ENCODE measurements at places on chromosomes 2 and 18. TPM values are rescaled to one million over a fixed set of nuclear protein-coding genes. Genes with fewer than 3 reads are reported as not detected.

CAPN13 gene
- total RNA-seq = not detected

STON1 gene
- 35.1 TPM for total RNA-seq

MAPK4 gene
- 1.9 TPM for total RNA-seq

SCN2A gene
- 2.2 TPM for total RNA-seq

IL36A gene
- not detected for total RNA-seq

RTP5 gene
- total RNA-seq = not detected

CRYGD gene
- not detected for total RNA-seq

DNA sequence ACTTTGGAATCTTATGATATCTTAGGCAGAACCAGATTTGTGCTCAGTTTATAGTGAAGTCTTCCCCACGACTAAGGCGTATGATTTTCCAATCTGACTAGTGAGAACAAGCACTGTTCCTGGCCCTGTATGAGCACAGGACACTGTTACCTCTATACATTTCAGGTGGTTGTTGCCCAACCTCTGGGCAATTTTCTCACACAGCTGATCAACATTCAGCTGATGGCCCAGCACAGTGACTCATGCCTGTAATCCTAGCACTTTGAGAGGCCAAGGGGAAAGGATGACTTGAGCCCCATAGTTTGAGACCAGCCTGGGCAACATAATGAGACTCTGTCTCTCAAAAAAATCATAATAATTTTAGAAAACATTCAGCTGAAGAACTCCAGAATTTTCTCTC lies 119.5 kb downstream of the ASXL3 start:
- DNase-seq = no peak

DNA sequence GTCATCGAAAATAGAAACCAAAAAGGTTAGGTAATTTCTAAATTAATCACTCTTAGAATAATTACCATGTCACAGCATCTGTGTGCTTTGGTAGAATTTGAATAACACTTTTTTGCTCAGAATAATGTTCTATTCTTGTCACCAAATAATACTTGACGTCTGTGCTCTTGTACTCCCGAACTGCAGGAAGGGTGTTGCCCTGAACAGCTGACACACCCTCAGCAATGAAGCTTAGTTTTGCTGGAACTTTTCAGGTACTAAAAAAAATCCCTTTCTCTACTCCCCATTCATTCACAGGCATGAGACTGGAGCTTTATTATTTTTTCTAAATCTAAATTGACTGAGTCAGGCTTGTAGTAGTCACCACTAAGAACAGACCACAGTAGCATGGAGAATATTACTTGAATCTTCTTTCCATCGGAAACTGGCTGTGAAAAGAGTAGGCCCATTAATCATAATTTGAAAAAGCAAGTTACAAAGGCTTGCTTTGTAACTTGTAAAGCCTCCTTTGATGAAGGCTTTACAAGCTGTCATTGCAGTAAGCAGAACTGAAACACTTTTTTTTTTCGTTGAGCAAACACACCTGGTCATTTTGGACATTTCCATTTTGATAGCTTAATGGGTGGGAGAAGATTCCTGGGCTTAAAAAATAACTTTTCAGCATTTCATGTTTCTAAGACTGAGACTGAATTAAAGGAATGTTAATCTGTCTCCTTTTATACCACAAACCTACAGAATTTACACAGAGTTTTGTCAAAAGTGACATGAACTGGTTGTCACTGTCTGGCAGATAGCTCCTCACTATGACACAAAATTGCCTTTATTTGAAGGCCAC lies 70.3 kb upstream of the PELI1 start:
- DNase-seq = no peak

GRCh38 chr2:41180387-41180786 lies 728.5 kb upstream of the SLC8A1 start:
- no peak for DNase-seq

GRCh38 chr18:62026586-62026985 lies 133.8 kb upstream of the RNF152 start:
- no peak for DNase-seq

- DNase-seq = peak; percentile 52
These were observed at the start of gene CYP1B1 for GRCh38 chr2:38075507-38076151. Gene CYP1B1, minus strand, starts transcription at chr2:38076151. Its CDS starts 763 bp downstream, at chr2:38075388.

DNA sequence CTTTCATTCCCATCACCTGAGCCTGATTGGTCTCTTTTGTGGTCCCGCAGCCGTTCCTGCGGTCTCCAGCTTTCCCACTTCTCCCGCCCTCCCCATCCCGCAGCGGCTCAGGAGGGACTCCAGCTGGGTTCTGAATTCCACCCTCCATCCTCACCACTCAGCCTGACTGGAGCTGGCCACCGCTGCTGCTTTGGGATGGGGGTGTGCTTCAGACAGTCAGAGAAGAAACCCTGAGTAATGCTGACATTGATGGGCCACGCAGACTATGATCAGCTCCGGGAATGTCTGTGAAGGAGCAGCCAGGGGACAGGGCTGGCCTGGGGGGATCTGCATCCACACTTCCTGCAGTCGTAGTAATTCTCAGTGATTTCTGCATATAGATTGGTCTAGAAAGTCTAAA lies 45.9 kb upstream of the TXNDC2 start:
- DNase-seq = no peak

GRCh38 chr2:6089474-6089873 lies 397.3 kb downstream of the SOX11 start:
- no peak for DNase-seq

GRCh38 chr2:4762951-4763376 lies 929.2 kb upstream of the SOX11 start:
- no peak for DNase-seq

DNA sequence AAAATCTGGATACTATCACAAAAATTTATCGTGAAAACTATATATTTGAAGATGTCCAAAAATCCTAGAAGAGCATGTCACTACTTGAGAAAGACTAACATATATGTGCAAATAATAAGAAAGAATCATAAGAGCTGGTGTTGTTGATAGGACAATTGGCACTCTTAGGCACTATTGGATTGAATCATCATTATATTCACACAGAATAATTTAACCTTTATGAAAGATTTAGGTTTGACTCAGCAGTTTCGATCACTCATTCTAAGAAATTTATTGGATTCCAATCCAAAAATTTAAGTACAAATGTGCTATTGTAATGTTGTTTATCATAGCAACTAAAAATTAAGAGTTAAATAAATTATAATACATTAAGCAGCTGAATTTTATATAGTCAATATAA lies 503.6 kb downstream of the SPAG16 start:
- no peak for DNase-seq

DNA sequence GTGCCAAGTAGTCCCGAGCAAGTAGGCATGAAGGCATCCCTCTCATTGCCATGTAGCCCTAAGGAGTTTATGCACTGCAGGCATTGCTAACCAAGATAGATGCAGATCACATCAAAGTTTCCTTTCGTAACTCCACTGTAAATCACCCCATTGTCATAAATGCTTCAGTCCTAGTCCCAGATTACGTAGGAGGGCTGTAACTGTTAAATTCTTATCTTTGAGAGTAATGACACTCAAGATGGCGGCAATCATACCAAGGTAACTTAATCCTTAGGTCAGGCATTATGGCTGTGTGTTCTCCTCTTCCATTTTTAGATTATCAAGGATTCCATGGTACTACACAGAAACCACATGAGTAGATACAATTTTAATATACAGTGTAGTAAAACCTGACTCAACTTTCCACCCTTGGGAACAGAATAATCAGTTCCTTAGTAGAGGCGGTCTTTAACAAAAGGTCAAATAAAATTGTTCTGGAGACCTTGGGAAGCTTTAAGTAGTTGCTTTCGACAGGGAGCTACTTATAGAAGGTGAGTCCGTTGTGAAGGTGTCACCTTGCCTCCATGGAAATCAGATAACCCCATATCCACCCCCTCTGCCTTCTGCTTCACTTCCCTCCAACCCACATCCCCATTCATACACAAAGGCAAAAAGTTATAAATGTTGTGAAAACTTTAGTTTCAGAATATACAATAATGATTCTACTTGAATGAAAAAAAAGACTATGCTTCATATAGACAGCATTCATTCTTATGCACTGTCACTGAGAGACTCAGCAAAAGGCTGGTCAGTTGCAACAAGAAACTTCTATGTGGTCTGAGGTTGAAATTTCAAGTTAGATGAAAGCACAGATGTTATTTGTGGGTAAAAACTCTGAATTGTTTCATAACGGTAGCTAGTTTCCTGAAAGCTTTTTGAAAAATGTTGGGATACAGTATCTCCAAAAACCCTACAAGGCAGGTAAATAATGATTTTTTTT lies 64.8 kb upstream of the GALNT5 start:
- no peak for DNase-seq

DNA sequence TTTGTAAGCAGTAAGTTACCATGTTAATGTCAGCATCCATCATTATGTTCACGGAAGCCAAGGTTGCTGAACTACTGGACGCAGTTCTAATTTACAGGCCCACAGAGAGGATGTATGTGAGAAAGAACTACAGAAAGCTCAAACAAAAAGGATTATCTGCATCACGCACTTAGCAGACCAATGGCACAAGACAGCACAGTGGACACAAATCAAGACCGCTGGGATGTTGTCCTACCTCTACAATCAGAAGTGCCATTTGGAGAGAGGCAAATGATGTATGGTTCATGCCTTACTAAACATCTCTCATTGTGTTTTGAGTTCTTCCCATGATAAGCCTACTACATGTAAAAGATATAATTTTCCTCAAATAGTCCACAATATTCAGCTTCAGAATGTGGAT lies 330.7 kb upstream of the CHAC2 start:
- DNase-seq = no peak

DNA sequence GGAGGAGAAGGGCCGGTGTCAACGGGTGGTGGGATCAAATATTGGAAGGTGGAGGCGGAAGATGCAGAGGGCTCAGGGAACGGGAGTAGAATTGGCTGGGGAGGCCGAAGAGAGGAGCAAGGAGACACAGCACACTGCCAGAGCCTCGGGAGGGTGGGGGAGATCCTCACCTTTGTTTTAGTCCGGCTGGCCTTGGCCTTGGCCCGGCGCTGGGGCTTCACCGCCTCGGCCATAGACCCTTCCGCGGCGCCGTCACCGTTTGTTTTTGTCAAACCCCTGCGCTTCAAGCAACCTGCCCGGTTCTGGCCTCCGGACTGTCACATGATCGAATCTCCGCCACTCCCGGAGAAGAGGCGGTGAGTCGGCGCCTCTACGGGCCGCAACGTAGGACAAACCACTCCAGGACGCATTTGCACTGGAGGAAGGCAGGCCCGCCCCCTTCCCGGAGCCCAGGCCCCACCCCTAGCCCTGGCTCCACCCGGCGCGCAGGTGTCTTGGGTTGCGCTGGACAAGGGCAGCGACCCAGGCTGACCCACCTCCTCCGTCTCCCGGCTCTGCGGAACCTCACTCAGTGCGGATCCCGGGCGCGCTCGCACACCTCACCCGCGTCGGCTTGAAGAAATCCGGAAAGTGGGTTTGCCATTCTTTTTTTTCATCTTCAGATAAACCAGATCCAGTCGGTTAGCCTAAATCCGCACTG lies at the start of gene EPG5:
EPG5 (minus strand) TSS at position 323 of the 700 bp plus-strand sequence; CDS start at position 233, 90 bp downstream.
- peak; percentile 94 for DNase-seq

DNA sequence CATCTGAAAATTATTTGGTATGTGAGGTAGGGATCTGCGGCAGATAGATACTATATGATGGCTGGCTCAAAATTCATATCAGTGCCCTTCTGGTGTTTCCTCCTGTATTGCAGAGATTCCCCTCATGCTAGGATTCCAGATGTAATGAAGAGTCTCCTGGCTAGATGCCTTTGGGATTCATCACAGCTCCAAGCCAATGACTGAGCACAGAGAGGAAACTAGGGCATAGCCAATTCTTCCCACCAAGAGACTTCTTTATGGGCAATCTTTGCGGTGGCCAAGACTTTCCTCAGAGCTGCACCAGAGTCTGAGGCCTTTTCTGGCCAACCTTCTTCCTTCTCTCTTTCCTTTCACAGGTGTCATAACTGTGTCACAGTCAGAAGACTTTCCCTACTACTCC lies 25.5 kb upstream of the CIB4 start:
- DNase-seq = no peak

DNA sequence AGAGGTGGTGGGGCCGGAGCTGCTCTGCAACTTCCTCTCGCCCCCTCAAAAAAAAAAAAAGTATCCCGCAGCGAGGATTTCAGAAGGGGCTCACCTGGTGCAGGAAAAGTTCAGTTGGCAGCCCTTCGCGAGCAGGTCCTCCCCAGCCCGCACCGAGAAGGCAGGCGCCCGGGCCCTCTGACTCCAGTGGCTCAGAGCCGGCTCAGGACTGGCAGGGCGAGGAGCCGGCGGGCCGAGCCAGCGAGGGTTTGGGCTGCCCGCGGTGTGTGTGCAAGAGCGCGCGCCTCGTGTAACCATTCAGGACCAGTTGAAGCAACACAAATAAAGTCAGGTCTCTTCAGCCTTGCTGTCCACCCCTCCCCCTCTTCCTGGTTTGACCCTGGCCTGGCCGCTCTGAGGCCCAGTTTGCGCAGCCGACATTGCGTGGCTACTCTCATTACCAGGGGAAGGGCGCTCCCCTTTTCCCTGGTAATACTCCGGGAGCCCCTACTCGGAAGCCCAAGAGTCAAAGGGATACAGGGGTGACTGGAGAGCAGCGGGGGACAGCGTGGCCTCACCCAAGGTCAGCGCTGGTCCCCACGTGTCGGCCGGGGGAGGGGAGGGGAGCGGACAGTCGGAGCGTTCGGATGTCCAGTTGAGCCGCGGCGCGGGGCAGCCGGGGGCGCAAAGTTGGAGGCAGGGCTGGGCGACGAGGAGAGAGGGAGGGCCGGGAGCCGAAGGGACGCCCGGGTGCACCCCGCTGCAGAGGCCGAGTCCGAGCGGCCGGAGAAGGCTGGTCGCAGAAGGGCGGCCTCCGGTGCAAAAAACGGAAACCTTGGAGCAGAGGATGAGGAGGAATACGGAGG lies 12.3 kb downstream of the EN1 start:
- DNase-seq = no peak

DNA sequence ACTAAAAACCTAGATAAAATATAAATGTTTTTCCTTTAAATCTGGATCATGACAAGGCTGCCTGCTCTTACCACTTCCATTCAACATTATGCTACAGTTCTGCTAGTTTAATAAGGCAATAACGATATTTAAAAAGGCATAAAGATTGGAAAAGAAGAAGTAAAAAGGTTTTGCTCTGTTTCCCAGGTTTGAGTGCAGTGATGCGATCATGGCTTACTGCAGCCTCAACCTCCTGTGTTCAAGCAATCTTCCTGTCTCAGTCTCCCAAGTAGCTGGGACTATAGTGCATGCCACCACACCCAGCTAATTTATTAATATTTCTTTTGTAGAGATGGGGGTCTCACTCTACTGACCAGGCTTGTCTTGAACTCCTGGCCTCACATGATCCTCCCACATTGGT lies 40.8 kb downstream of the PROKR1 start:
- DNase-seq = no peak

GRCh38 chr2:709138-709765 lies 32.0 kb upstream of the TMEM18 start:
- DNase-seq = no peak

GRCh38 chr2:118207889-118208288 lies 119.6 kb downstream of the INSIG2 start:
- no peak for DNase-seq

DNA sequence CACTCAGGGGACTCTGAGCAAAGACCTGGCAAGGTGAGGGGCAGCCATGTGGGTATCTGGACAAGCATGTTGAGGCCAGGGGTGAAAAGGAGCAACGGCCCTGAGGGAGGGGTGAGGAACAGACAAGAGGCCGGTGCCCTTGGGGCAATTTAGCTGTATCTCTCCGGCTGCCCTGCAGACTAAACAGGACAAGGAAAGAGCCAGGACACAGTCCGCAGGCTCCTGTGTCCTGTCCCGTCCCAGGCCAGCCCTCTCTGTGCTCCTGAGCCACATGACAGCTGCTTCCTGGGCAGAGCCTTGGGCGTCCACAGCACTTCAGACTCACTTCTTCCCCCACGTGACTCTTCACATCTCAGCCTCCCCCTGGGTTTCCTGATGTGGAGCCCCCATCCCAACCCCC lies 206.1 kb downstream of the KLHL29 start:
- no peak for DNase-seq

- no peak for DNase-seq
These were observed 6.1 kb upstream of the IL37 start for GRCh38 chr2:112904883-112905282.
